ENCODE measurements at places on chromosomes 5 and 9.

DNA sequence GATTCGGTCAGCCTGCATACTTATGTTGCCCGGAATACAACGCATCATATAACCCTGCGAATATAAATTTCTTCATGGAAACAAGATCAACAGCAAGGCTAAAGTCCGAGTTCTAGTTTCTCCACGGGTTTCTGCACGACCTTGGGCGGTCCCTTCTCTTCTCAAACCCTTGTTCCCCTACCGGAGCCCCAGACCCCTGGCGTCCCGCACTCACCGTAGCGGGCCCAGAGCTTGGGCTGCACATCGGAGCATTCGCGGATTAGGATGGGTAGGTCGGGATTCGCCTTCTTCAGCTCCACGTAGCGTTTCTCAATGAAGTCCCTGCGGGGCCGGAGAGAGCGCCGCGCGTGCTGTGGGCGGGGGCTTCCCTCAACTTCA is 399 bp downstream of the NDUFA2 start:
- no peak for DNase-seq

DNA sequence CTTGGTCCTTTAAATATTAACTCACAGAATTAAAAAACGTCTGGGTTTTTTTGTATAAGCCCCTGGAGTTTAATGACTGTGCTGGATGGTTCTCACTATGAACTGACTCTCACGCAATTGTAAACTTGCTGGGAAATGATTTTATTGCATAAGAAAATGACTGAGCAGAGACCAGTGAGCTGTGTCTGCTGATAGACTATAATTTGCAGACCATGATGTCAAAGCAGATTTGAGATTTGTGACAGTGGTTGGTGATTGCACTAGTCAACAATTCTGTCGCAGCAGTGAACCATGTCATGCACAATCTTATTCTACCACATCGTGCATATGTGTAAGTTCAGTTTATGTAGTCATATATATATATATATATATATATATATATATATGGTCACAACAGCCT is 85.7 kb upstream of the C9orf72 start:
- no peak for DNase-seq

DNA sequence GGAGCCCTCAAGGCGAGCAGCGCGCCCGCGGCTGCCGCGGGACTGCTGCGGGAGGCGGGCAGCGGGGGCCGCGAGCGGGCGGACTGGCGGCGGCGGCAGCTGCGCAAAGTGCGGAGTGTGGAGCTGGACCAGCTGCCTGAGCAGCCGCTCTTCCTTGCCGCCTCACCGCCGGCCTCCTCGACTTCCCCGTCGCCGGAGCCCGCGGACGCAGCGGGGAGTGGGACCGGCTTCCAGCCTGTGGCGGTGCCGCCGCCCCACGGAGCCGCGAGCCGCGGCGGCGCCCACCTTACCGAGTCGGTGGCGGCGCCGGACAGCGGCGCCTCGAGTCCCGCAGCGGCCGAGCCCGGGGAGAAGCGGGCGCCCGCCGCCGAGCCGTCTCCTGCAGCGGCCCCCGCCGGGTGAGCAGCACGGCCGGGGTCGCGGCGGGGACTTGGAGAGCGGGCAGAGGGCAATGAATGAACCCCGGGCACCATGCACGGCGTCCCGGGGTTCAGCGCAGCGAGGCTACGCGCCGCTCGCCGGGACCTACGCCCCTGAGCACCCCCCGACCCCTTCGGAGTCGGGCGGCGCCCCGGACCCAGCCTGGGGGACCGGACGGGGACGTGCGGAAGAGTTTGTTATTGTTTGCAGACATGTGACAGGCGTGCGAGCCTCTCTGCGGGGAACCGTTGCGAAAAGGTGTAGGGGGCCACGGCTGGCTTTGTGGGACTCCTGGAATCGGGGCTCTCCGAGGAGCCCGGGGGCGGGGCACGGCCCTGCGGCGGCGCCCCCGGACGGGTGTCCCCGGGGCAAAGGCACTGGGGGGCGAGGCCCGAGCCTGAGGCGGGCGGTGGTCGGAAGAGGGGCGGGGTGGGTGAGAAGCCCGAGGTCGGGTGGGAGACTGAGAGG is 553 bp downstream of the MAP3K1 start:
- peak; percentile 79 for DNase-seq

DNA sequence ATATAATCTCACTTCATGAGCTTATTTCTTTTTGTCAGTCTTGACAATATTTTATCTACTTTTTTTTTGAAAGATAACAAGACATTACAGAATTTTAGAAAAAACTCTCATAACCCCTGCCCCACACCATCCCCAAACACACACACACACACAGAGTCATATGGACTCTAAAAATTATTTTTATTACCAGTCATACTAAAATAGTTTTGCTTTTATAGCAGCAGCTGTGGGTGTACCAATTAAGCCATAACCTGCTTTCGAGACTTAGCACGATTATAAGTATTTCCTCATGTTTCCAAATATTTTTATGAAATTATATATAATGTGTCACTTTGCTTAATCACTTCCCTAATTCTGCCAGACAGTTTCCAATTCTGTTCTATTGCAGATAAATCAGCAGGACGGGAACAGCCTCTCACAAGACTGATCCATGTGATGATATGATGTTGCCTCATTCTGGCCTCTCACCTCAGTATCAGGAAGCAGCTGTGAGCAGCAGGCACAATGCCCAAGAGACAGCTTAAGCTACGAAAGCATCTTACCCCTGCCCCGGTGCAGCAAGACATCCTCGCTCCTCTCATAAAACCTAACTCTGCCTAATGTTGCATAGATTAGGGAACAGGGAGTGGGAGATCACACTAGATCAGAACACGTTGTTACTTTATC is 7.0 kb downstream of the PDCL start:
- no peak for DNase-seq

DNA sequence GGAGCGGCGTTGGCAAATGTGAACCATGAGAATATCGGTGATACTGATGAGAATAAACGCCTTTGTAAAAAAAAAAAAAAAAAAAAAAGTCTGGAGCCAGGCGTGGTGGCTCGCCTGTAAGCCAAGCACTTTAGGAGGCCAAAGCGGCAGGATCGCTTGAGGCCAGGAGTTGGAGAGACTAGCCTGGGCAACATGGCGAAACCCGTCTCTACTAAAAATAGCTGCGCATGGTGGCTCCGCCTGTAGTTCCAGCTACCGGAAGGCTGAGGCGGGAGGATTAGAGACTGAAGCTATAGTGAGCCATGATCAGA is 425 bp upstream of the NFX1 start:
- no peak for DNase-seq

GRCh38 chr9:123343443-123344191 is 12.4 kb upstream of the CRB2 start:
- DNase-seq = no peak

GRCh38 chr9:122005597-122005996 is 87.5 kb downstream of the TTLL11 start:
- DNase-seq = peak; percentile 43

DNA sequence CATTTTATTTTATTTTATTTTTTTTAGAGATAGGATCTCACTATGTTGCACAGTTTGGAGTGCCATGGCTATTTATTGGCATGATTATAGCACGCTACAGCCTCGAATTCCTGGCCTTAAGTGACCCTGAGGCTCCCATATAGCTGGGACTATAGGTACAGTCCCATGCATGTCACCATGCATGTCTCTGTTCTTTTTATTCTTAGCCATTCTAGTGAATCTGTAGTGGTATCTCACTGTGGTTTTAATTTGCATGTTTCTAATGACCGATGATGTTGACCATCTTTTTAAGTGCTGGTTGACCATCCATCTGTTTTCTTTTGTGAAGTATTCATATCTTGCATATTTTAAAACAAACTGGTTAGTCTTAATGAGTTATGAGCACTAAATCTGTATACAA is 76.1 kb downstream of the SLC44A1 start:
- DNase-seq = no peak
